Fibroblast of skin of right biceps (primary cell): ENCODE measurements at places on chromosomes 13 and 19.

GRCh38 chr13:75761369-75761768 lies 125.2 kb downstream of the LMO7 start:
- DNase-seq, result no peak

GRCh38 chr13:39765801-39766463 lies 110.5 kb downstream of the COG6 start:
- peak; percentile 52 for DNase-seq

GRCh38 chr19:33343859-33344572 lies 29.5 kb upstream of the CEBPG start:
- peak; percentile 10 for DNase-seq

GRCh38 chr13:46720189-46720588 lies 76.8 kb downstream of the ESD start:
- DNase-seq, result no peak

DNA sequence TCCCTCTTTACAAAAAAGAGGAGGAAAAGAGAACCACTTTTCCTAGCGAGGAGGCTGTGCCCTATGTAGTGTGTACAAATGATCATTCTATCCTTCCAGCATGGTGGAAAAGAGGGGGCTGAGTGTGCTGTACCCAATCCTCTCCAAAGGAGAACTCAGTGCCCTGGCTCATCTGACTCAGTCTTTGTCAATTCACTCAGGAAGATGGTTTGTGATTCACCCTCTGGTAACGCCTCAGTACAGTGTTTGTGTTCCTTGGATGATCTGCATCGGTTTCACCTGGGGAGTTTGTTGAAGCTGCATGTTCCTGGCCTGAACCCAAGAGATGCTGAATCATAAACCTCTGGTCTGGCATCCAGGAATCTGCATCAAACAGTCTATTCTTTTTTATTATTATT lies 18.3 kb upstream of the ENOX1 start:
- peak; percentile 97 for DNase-seq

- peak; percentile 19 for DNase-seq
These were observed 175.6 kb upstream of the SLITRK6 start for GRCh38 chr13:85974608-85975366.
